ENCODE measurements at places on chromosomes 7 and 10.

- DNase-seq, result no peak
Observed at GRCh38 chr10:52256832-52257691, 57.0 kb upstream of the DKK1 start.

- DNase-seq, result no peak
Observed at GRCh38 chr10:70921285-70921684, 32.9 kb upstream of the PCBD1 start.

GRCh38 chr10:130014263-130015074 lies 50.4 kb upstream of the EBF3 start:
- DNase-seq, result no peak

- no peak for DNase-seq
Observed at GRCh38 chr7:106865130-106866041, at the start of gene PIK3CG. Gene PIK3CG (plus strand): TSS chr7:106865282. CDS start chr7:106867562, 2,280 bp downstream.

Measured in retinal pigment epithelial cell (primary cell).